ENCODE measurements at places on chromosomes 12 and 14.
A peak's percentile ranks its signal among the peaks of the same experiment; 100 is the strongest.

GRCh38 chr12:93638095-93638494, 39.1 kb upstream of the CRADD start:
- no peak for DNase-seq

GRCh38 chr14:103243764-103244737, 90.0 kb upstream of the EIF5 start:
- DNase-seq = no peak

- no peak for DNase-seq
Measured at GRCh38 chr14:105043641-105044040, 21.6 kb downstream of the GPR132 start.

GRCh38 chr14:96626121-96626768, 124.1 kb downstream of the PAPOLA start:
- DNase-seq = no peak

DNA sequence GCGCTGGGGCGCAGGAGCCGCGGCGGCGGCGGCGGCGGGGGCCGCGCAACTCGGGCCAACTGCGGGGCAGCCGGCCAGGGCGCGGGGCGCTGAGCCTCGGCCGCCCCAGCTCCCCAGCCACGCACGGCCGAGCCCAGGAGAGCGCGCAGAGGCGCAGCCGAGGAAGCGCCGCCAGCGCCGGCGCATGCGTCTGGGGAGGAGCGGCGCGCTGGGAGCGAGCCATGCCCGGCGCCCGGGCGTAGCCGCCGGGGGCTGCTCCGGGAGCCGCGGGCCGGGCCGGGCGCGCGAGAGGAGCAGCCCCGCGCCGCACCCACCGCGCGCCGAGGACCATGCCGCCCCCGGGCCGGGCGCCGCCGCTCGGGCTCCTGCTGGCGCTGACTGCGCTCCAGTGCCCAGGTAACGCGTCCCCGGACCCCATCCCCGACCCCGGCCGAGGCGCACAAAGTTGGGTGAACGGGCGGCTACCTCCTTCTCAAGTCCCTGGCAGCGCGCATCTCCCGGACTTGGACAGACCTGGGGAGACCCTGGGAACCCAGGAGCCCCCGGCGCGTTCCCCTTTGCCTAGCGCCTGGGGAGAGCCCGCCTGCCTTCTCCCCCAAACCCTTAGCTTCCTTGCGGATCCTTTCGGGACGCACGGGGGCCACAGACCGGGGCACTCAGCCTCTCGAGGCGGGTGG, 121.4 kb downstream of the AACS start:
- DNase-seq = no peak

DNA sequence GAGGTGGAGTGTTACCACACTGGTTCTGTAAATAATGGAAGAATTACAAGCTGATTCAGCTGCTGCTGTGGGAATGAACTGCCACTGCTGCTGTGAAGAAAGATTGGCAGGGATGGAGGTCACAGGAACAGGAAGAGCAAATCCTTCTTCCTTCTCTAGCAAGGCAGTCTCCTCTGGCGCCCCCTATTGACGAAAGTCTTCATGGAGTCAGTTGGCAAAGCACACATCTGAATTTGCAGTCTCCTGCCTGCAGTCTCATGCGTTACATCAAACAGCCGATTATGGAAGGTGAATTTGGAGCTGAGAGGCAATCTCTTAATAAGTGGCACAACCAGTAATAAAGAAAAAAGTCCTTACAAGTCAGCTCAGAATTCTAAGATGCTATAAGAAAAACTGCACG, 106.0 kb upstream of the TMTC1 start:
- peak; percentile 72 for DNase-seq

GRCh38 chr12:127548123-127548553, 718.8 kb upstream of the TMEM132C start:
- DNase-seq = no peak

Measured in suppressor macrophage treated with lipopolysaccharide for 1 hour (primary cell).